ENCODE measurements at places on chromosomes 3 and 15.

GRCh38 chr3:183411216-183411922, 17.1 kb downstream of the MCF2L2 start:
- DNase-seq: no peak

- DNase-seq: no peak
Measured at GRCh38 chr3:100120693-100121092, 6.4 kb upstream of the FILIP1L start.

GRCh38 chr15:67232591-67232990, 21.9 kb downstream of the AAGAB start:
- no peak for DNase-seq

DNA sequence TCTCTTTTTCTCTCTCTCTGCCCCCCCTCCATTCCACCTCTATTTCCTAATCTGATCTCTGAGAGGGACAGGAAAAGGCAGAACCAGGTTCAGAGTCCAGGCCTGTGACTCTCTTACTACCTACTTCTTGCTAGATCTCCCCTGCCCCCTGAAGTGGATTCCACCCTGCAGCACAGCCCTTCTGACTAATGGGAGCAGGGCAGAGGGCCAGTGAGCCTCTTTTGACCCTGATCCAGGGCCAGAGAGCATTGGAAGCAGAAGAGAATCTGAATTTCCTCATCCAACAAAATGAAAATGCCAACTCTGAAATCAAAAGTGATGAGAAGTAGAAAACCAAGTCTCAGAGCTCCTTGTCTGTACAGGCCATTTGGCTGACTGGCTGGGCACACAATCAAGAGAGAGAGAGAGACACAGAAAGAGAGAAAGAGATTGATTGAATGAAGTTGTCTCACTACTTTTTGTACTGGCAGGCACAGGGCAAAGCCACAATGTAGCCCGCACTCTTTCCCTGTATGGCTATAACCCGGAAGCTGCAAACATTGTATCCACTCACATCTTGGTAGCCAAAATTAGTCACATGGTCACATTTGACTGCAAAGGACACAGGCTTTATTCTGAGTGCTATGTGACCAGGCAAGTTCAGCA, 31.6 kb upstream of the GLCE start:
- no peak for DNase-seq

GRCh38 chr15:81819924-81820635, 225.7 kb downstream of the MEX3B start:
- no peak for DNase-seq

GRCh38 chr3:117149584-117149983, 440.0 kb downstream of the TUSC7 start:
- no peak for DNase-seq

DNA sequence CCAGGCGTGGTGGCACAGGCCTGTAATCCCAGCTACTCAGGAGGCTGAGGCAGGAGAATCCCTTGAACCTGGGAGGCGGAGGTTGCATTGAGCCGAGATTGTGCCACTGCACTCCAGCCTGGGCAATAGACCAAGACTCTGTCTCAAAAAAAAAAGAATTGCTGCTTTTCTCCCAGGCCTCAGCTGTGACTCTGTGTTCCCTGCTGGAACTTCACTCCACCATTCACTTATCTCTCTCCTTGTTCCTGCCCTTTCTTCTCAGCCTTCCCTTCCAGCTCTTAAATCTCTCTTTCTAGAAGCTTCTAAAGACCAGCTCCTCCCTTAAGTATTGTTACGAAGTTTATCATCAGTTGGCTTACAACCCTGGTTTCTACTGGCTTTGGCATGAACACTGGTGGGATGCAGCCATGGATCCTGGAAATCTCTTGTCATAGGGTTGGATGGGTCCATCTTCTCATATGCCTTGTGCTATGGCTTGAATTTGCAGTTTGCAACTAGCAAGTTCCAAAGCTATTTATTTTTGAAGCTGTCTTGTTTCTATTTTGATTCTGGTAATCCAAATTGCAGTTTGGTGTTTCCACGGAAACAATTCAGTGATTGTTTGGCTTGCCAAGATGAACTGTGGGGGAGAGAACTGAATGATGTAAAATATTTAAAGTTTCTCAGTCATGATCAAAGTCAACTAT, 10.5 kb downstream of the C3orf62 start:
- no peak for DNase-seq

DNA sequence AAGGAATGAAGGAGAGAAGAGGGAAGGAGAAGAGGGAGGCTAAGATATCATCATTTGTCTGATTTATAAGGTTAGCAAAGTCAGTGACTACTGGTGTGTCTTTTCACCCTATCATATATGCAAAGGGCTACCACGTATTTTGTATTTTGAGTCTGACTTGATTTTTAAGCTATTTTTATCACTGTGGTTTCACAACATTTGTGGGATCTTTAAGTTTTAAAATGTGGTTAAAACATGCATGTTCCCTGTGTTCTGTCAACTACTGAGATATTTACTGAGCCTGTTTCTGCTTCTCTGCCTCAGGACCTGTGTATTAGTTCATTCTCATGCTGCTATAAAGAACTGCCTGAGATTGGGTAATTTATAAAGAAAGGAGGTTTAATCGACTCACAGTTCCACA, 22.5 kb upstream of the SPTSSB start:
- DNase-seq: no peak

DNA sequence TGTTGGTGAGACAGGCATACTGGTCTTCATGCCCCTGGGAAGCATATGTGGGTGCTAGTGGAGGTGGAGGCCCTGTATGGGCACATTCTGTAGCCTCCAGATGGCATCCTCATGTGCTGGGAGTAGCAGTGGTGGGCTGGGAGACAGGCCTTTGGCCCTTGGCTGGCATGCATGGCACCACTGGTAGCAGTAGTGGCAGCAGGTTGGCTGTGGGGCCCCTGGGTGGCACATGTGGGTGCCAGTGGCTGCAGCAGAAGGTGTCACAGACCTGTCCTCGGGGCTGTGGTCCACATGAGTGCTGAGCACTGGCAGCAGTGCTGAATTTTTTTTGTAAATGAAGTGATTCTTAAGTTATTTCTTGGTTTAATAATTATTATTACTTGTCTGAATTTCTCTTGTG, 71.2 kb downstream of the TNFAIP8L3 start:
- DNase-seq: no peak

DNA sequence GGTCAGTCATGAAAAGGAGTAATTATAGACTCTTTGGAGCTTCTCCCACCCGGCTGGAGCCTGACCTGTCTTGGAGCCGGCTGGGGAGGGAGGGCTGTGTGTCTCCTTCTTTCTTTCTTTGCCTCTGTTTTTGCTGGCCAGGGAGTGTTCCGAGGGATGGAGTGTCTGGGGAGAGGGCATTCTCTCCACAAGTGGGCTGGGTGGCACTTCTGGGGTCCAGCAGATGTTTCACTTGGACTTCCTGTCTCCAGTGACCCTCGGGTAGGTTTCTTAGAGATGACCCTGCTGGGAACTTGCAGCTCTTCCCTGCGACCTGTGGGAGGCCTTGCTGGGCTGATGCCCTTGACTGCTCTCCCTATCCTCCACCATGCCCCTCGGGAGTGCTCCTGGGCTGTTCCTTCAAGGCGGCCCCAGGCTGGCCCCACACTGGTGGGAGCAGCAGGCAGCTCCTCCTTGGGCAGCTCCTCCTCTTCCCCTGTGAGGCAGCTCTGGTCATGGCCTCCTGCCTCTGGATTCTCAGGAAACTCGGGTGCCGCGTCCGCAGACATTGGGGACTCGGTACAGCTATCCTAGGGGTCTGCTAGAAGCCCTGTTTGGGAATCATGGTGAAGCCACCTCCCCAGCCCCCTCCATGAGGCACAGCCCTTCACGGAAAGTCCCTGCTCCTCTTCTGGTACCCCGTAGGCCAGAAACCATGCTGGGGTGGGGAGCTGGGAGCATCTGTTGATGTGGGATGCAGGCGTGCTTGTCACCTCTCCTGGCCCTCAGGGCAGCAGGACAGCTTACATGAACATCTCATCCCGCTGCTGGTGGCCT, 44.9 kb downstream of the APBA2 start:
- DNase-seq: no peak

DNA sequence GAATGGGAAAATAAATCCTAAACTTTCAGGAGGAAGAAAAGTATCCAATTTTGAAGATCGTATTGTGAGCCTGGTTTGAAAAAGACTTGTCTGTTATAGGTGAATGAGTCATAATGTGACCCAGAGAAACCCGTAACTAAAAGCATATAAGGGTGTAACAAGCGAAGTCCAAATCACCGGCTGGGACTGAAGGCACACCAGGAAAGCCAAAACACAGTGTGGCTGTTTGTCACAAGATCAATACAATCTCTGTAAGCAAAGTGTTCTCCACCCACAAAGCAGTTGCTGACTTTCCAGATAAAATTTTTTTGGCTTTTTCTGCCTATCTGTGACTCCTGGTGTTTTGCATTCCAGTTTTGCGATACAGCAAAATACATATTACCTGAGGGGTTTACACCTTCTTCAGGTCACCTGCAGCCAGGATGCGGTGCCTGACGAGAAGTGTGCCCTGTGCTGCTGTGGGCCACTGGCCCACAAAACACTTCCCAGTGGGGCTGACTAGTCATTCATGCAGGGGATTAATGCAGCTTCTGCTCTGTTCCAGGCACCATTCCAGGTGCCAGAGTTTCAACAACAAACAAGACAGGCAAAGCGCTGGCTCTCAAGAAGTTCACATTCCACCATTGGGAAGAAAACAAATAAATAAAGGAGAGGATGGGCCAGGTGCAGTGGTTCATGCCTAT, 14.4 kb downstream of the HES1 start:
- no peak for DNase-seq

- DNase-seq: no peak
Measured at GRCh38 chr15:69225355-69226022, 65.1 kb downstream of the GLCE start.

GRCh38 chr3:185328324-185329004, 34.5 kb upstream of the MAP3K13 start:
- no peak for DNase-seq

DNA sequence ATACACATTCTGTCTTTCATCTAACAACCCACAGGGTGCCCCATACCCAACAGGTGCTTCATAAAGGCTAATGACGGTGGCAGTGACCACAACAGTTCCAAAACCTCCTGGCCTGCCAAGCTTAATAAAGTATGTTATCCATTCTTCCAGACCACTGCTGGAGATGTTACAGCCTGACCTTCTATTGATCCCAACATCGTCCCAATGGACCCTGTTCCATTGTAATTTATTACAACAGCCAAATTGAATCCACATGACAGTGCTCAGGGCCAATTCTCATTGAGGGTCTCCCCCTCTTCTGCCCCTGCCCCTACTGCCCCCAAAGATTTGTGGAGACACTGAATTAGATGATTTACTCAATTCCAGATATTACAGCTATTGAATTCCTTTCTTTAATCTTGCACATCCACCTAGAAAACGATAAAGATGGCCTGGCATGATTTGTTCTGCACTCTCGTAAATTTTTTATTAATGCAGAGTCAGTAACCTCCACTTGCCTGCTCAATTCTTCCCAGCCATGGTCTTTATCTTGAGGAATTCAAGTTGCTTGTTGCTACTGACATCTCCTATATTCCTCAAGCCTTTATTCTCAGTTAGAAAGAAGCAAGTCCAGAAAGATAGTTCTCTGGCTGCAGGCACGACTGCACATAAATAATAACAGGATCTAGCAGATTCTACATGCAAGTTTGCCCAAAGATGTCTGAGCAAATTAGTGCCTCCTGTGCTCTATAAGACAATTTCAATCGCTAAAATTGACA, 407.6 kb downstream of the ERC2 start:
- DNase-seq: no peak

DNA sequence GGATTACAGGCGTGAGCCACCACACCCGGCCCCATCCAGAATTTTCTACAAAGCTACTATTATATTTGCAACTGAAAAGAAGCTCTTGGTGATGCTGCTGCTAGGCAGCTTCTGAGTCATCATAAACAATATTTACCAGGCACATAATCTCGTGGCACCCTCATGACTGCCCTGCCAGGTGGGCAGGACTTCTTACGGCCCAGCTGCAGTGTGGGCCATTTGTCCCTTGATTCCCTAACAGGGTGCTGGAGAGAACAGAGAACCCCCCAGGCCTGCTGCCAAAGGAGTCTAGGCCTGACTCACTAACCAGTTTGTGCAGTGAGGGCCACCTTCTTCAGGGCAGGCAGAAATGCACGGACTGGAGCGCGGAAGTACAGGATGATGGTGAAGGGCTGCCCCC, 4.9 kb downstream of the EPB42 start:
- DNase-seq: no peak

- no peak for DNase-seq
Measured at GRCh38 chr15:69648775-69649735, 196.4 kb downstream of the RPLP1 start.

- no peak for DNase-seq
Measured at GRCh38 chr15:30650012-30650929, 24.3 kb downstream of the ARHGAP11B start.

DNA sequence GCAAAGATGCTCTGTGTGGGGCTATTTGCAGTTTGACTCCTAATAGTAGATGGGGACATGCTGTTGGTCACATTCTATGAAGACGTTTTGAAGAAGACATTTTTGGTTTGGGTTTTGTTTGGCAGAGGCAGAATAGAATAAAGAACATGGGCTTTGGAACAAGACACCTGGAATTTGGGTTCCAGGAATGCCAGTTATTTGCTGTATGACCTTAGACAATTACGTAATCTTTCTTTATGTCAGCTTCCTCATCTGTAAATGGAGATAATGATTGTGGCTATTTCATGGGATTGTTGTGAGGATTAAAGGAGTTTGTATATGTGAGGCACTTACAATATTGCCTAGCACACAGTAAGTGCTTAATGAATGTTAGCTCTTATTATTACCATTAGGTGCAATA, 91.6 kb downstream of the MESD start:
- DNase-seq: no peak

- DNase-seq: no peak
Measured at GRCh38 chr3:132288357-132288756, 28.9 kb upstream of the ACP3 start.

GRCh38 chr15:81098861-81099651, 35.0 kb upstream of the CFAP161 start:
- DNase-seq: no peak
